Karpas-422 (cell line): ENCODE measurements at places on chromosomes 6 and 20.

DNA sequence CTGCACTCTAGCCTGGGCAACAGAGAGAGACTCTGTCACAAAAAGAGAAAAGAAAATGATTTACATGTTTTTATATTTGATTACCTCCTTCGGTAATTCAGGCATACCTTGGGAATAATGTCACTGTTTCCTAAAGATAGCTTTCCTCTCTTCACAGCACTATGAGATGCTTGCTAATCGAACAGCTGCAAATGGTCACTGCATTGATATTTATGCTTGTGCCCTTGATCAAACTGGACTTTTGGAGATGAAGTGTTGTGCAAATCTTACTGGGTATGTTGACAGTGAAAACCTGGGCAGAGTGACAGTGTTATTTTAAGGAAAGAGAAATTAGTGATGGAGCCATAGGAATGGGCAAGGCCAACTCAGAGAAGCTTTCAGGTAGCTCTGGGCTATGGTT lies 19.6 kb downstream of the SEC23B start:
- no peak for DNase-seq

DNA sequence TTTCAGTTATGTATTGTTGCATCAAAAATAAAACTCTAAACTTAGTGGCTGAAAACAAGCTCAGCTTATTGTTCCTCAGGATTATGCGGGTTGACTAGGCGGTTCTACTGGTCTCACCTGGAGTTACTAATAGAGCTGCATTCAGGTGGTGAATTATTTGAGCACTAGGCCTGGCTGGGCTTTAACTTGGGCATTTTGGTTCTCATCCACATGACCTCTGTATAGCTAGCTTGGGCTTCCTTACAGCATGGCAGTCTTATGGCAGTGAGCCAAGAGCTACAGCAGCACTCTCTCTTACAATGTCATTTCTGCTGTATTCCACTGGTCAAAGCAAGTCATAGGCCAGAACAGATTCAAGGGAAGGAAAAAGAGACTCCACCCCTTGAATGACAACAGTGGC lies 1.6 kb downstream of the PGBD1 start:
- peak; percentile 50 for DNase-seq

GRCh38 chr6:43532201-43532600 lies 15.3 kb downstream of the POLR1C start:
- no peak for DNase-seq

DNA sequence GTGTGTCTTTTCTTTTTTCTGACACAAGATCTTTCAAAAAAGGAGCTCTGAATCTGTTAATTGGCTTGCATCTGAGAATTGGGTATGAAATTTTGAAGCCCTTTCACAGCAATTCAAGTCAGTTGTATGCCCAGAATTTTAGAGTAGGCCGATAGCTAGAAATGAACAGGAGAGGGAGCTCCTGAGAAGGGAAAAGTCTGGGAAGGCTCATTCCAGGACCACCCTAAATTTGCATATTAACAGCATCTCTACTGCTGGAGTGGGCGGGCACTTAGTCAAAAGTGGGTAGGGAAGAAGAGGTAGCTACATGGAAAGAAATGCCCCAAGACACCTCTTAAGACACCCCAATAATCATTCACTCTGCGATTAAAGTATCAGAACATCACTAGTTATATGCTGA lies 928.3 kb downstream of the TBC1D32 start:
- no peak for DNase-seq

- DNase-seq, result no peak
Measured at GRCh38 chr20:32395066-32395465, 36.9 kb downstream of the ASXL1 start.

GRCh38 chr6:108619431-108620197 lies 58.9 kb downstream of the FOXO3 start:
- DNase-seq, result no peak

DNA sequence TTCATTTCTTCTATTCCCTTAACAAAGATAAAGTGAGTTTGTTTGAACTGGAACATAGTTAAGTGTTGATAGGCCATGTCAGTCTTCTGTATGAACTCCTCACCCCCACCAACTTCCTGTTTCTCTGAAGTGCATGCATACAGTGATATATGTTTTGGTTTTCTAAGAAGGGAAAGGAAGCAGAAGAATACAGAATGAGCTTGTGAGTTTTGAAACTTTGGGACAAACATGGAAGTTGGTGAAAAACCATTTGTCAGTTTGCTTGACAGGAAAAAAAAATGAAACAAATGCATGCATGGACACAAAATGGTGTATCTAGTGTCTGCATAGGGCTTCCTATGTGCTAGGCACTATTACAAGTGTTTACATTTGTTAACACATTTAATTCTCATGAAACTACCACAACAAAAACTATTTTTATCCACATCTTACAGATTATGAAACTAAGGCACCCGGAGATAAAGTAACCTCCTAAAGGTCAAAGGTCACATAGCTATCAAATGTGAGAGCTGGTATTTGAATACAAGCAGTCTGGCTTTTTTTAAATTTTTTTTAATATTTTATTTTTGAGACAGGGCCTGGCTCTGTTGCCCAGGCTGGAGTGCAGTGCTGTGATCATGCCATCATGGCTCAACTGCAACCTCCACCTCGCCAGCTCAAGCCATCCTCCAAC lies 105.9 kb downstream of the ADGRB3 start:
- DNase-seq, result no peak

- no peak for DNase-seq
Measured at GRCh38 chr6:91659891-91660290, 1073.0 kb upstream of the MAP3K7 start.
